ENCODE measurements at places on chromosomes 5 and 9. TPM values are rescaled to one million over a fixed set of nuclear protein-coding genes. Genes with fewer than 3 reads are reported as not detected.

DNA sequence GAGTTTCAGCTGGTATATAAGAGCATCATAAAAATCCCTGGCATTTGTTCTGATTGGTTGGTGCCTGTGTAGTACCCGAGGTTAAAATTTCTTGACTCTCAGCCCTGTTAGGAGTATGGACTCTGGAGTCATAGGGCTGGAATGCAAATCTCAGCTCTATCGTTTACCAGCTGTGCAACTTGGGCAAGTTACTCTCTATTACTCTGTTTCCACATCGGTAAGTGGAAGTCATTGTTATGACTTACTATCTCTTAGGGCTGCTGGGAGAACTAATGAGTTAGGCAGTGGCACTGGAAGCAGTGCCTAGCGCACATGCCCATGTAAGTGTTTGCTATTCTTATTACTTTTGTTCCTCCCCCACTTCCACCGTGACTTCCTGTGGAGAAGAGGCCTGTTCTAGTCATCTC is 141.6 kb downstream of the BOD1 start:
- no peak for DNase-seq

GRCh38 chr5:179512452-179513000 is 37.8 kb upstream of the RUFY1 start:
- DNase-seq = no peak

DNA sequence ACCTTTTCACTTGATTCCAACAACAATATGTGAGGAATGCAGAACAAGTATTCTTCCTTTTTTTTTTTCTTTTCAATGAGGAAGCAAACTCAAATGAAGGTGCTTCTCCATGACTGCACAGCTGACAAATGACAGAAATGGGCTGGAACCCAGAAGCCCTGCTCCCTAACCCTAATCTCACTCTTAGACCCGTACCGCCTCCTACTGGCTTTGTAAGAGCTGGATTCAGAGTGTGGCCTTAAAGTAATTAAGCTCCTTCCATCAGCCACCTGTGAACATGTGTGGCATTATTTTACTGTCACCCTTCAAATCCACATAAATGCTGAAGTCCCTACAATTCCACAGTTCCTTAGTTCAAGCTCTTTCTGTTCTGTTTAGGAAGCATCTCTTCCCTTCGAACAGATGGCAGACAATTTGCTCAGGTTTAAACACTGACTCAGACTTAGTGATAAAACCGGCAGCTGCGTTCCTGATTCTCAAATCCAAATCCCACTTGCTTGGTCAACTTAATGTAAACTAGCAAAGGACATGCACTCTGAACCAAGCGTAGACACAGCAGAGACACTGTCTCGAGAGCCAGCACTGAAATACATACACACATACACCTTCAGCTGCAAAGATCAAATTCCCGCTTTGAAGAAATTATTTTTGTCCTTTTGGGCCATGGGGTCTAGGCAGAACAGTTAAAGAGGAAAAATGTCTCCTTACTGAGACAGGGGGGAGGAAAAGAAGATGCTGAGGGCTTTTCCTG is 316.7 kb upstream of the TLE4 start:
- DNase-seq = no peak

DNA sequence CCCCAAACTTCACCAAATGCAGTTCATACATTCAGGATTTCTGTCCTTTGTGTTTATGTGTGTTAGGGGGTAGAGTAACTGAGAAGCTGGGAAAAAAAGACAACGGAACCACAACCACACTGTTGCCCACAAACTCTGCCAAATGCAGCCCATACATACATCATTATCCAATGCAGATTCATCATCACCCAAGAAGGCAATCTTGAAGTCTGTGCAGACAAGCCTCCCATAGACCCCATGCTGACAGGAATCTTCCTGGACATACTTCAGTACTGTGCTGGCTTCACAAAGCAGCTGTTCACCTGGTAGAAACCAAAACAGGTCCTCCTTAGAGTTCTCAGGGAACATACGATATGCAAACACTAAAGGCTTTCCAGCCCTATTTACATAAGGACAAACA is 38.9 kb downstream of the MTMR12 start:
- DNase-seq = no peak

GRCh38 chr5:82861701-82862100 is 215.5 kb downstream of the TMEM167A start:
- no peak for DNase-seq

DNA sequence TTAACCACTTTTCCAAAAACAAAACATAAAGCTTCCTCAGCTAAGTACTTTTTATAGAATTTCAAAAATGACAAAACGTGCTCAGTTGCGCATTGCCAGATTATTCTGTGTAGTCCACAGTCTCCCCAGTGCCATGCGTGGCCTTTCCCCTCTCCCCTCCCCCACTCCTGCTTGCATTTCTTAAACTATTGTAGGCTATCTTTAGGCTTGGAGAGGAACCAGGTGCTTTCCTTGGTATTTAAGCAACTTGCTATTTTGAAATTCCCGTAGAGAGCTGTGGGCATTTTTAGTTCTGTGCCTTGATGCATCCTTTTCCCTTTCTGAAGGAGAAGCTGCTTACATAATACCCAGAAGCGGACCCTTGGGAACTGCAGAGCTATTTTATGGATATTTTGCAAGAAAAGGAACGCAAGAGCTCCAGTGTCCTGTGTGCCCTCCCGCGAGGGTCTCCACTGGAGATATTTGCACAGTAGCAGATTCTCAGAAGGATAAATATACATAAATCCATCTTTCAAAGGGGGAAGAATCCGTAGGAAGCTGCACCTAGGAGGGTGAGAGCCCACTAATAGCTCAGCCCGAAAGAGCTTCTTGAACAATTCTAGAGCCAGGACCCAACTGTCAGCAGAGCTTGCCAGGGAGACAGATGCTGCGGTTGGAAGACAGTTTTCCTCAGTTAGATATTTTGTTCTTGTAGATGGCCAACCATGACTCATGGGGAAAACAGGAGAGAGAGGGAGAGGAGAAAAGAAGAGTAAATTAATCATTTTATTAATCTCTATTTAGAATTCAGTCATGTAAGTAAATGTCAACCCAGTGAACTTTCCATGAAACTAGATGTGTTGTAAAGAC is 1298.3 kb upstream of the WWC1 start:
- DNase-seq = no peak

DNA sequence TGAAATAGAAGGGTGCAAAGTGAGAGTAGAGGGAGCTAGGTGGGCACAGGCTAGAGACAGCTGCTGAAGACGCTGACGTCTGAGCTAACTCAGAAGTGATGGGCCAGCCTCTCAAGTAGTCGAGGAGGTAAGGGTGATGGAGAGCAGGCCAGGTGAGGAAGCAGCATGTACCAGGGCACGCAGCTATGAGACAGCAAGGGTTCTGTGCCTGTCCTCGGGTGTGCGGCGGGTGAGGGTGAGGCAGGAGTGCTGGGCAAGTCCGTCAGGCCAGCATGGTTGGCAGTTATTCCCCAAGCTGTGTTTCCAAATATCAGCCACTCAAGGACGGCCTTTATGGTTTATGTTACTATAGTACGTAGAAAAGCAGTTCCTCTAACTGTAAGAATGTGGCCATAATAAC is 6.2 kb downstream of the RMND5B start:
- no peak for DNase-seq

- DNase-seq = no peak
Measured at GRCh38 chr9:70883056-70883455, 238.4 kb downstream of the TRPM3 start.

DNA sequence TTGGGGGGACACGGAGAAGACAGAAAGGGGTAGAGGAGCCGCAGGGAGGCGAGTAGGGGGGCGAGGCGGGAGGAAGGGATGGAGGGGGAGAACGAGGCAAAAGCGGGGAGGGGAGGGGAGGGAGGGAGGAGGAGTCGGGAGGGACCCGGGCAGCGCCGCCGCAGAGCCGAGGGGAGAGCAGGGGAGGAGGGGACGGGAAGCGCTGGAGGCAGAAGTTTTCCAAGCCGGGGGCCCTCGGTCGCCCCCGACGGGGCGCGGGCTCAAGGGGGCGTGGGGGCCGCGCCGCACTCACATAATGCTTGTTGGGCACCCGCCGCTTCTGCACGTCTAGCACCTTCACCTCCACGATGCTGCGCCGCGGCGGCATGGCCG is 353 bp downstream of the SH3PXD2B start:
- DNase-seq = no peak

DNA sequence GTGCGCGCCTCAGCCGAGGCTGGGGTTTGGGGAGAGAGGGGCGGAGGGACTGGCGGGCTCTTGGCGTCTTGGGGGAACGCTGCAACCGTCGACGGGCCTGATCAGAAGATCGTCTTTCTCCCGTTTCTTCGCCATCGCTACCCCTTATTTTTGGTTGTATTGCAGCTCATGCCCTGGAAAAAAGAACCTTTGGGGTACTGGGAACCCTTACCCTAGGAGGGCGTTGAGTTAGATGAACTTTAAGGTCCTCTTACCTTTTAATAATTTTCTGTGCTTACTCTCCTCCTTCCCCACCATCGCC is 719 bp downstream of the PAIP2 start:
- no peak for DNase-seq

- DNase-seq = no peak
Measured at GRCh38 chr5:116275282-116275681, 190.5 kb downstream of the COMMD10 start.

- no peak for DNase-seq
Measured at GRCh38 chr5:130158036-130158435, 253.8 kb downstream of the CHSY3 start.

GRCh38 chr5:167903659-167904058 is 387.8 kb upstream of the WWC1 start:
- no peak for DNase-seq

DNA sequence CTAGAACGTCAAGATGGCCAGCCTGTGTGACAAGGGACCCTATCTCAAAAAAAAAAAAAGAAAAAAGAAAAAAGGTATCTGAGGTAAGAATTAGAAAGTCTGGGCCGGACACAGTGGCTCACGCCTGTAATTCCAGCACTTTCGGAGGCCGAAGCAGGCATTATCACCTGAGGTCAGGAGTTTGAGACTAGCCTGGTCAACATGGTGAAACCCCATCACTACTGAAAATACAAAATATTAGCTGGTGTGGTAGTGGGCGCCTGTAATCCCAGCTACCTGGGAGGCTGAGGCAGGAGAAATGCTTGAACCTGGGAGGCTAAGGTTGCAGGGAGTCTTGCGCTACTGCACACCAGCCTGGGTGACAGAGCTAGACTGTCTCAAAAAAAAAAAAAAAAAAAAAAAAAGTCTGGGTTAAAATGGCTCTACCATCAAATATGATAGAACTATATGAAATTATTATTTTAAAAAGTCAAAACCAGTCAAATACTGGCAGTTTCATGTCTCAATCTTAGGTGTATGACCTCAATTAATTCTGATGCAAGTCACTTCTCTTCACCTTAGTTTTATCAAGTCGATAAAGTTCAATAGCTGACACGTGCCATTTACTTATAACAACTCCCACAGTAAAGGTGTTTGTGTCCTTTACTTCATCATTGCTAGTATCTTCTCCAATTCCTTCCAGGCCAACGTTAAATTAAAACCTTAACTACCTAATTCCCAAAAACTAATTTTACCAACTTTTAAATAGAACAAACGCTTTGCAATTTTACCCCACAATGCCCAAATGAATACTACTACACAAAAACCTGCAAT is 1.1 kb downstream of the RPS23 start:
- DNase-seq = no peak

DNA sequence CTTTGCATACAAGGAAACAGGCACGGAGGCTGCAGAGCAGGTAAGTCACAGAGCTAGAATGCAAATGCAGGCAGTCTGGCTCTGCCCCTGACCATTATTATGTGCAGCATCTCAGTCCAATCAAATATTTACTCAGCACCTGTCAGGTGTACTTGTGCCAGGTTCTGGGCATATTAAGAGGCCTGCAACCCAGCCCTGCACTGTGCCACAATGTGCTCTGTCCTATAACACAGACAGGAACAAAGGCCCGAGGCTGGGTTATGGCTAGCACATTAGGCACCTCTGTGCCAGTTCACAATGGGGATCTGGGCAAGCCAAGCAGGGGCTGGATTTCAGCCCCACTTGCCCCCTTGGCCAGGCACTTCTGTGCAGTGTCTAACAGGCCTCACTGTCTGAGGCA is 14.0 kb downstream of the ARL15 start:
- no peak for DNase-seq

- no peak for DNase-seq
Measured at GRCh38 chr9:14687042-14687719, 6.1 kb downstream of the ZDHHC21 start.

- no peak for DNase-seq
Measured at GRCh38 chr9:105269593-105269992, 25.1 kb downstream of the SLC44A1 start.

DNA sequence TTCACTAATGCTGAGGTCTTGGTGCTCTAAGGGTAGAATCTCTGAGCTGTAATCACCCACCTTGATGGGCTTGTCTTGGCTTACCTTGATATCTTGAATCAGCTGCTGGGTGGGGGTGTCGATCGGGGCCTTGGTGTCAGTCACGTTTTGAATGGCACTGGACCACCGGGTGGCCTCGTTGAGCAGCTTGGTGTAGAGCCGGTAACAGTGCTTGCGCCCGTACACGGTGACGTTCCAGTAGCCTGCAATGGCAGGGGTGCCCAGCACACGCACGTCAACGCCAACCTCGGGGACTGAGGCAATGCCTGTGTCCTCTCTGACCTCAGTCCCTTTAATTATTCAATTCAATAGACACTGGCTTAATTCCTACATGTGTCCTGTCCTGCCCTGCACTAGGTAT is 63.1 kb upstream of the RETREG1 start:
- no peak for DNase-seq

DNA sequence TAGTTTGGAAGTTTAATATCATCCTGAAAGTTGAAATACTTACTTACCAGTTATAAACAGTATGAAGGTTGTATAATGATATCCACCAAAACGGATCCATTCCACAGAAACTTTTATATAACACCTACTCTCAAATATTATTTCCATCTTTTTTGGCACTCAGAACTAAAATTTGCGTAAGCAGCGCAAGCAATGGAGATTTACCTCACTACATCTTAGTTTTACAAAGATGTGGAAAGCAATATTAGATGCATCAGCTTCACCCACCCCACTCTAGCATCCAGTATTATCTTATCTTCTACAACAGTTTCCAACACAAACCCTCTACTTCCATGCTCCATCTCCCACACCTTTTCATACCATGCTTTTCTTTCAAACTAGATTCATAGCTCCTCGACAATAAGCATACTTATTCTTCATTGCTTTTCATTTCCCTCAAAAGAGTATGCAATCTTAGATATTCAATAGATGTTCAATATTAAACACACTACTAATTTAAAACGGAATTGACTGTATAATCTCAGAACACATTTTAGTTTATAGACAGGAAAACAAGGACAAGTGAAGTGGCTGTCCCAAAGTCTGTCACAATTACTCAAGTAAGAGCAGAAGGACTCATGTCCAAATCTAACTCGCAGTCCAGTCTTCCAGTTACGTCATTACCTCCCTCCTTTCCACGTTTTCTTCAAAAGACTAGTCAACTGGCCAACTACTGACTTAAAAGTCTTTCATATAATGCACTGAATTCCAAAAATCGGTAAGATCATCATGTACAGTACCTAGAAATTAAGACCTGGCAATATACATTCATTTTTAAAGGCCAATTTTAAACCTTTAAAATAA is 2.2 kb downstream of the PPP2CA start:
- no peak for DNase-seq

Gene ADAMTS6
- total RNA-seq = 7.7 TPM

Gene LCN9
- not detected for total RNA-seq

Gene RNF183
- total RNA-seq = not detected

Gene TMEM245
- total RNA-seq = 71.3 TPM

Gene AK3
- 29.0 TPM for total RNA-seq

Gene ELOVL7
- total RNA-seq = not detected

Gene MEF2C
- 8.9 TPM for total RNA-seq

Gene TAS2R1
- total RNA-seq = not detected

Gene ANKRD34B
- total RNA-seq = not detected

Gene CXCL14
- total RNA-seq = not detected
